ENCODE measurements at places on chromosomes 1 and 21. TPM values are rescaled to one million over a fixed set of nuclear protein-coding genes. Genes with fewer than 3 reads are reported as not detected.

Gene VHLL
- not detected for total RNA-seq

Gene CFAP107
- not detected for total RNA-seq

Gene CFHR1
- total RNA-seq, result not detected

Gene SPRR2G
- not detected for total RNA-seq

Gene NECAP2
- 119 TPM for total RNA-seq

Gene AADACL3
- not detected for total RNA-seq

Gene AMY1B
- total RNA-seq, result not detected

Gene INSRR
- total RNA-seq, result not detected

Gene CFAP141
- not detected for total RNA-seq

Gene USP48
- total RNA-seq, result 177 TPM

Gene GNAT2
- total RNA-seq, result 0.13 TPM

Gene SPRR1B
- not detected for total RNA-seq

Gene EPHA8
- not detected for total RNA-seq

Gene CCDC27
- not detected for total RNA-seq

Gene LCK
- total RNA-seq, result 0.13 TPM

Gene CNR2
- total RNA-seq, result not detected

Gene LHX8
- not detected for total RNA-seq

Gene CADM3
- total RNA-seq, result 2.1 TPM

Gene TGFB2
- total RNA-seq, result 2.8 TPM

Gene PLA2G2C
- total RNA-seq, result not detected

Gene TIPRL
- 49.8 TPM for total RNA-seq

Gene LORICRIN
- total RNA-seq, result not detected

Gene STUM
- total RNA-seq, result not detected

Gene DONSON
- total RNA-seq, result 34.7 TPM

Gene ACTN2
- total RNA-seq, result 2.5 TPM

Gene OR2AK2
- not detected for total RNA-seq

Gene VASH2
- total RNA-seq, result 0.14 TPM

Gene KPRP
- not detected for total RNA-seq

Gene TFF3
- total RNA-seq, result not detected

Gene DVL1
- 38.4 TPM for total RNA-seq

Gene HENMT1
- 1.9 TPM for total RNA-seq

Gene MYCL
- 3.0 TPM for total RNA-seq

Gene TEDDM1
- total RNA-seq, result not detected

Gene HSPG2
- 2,347 TPM for total RNA-seq

Gene SAMSN1
- total RNA-seq, result 3.6 TPM

Gene B3GALT5
- total RNA-seq, result not detected

Gene SLC9A1
- total RNA-seq, result 15.7 TPM

Gene GJA8
- not detected for total RNA-seq

Gene GJA4
- 35.9 TPM for total RNA-seq

Gene SLC1A7
- not detected for total RNA-seq

Gene PTPRC
- total RNA-seq, result not detected

Gene ZNF697
- total RNA-seq, result 18.0 TPM

Gene ARTN
- 0.27 TPM for total RNA-seq

Gene GPATCH4
- total RNA-seq, result 26.1 TPM

Gene CHI3L2
- not detected for total RNA-seq

Gene KLF18
- total RNA-seq, result not detected

Gene FAM163A
- total RNA-seq, result not detected

Gene OVAAL
- total RNA-seq, result not detected

Gene ZNF670
- 6.4 TPM for total RNA-seq

Gene WNT9A
- total RNA-seq, result 1.1 TPM

Gene PLA2G4A
- 52.8 TPM for total RNA-seq

Gene PGBD2
- total RNA-seq, result 5.5 TPM

Gene TMEM51
- 9.2 TPM for total RNA-seq
